Suppressor macrophage treated with lipopolysaccharide for 1 hour (primary cell): ENCODE measurements at places on chromosomes 13 and 19.
A peak's percentile ranks its signal among the peaks of the same experiment; 100 is the strongest.

- DNase-seq, result no peak
Observed at GRCh38 chr19:42474743-42475142, 32.0 kb upstream of the CXCL17 start.

- DNase-seq, result no peak
Observed at GRCh38 chr19:10003271-10003670, 7.0 kb downstream of the COL5A3 start.

GRCh38 chr19:10965398-10965797 is 4.6 kb downstream of the SMARCA4 start:
- DNase-seq, result no peak

- DNase-seq, result peak; percentile 96
Observed at GRCh38 chr19:36054733-36055686, at the start of gene WDR62. Gene WDR62 (plus strand): TSS chr19:36054897. CDS start chr19:36054972, 75 bp downstream.

GRCh38 chr19:41990028-41990427 is 4.0 kb downstream of the ATP1A3 start:
- no peak for DNase-seq

GRCh38 chr13:78599645-78600279 is 3.6 kb downstream of the POU4F1 start:
- peak; percentile 50 for DNase-seq
